ENCODE measurements at places on chromosomes 1 and 21.

- no peak for DNase-seq
Measured at GRCh38 chr1:109762821-109763645, 690 bp downstream of the EPS8L3 start.

- DNase-seq: no peak
Measured at GRCh38 chr1:200179781-200180160, 152.3 kb downstream of the NR5A2 start.

DNA sequence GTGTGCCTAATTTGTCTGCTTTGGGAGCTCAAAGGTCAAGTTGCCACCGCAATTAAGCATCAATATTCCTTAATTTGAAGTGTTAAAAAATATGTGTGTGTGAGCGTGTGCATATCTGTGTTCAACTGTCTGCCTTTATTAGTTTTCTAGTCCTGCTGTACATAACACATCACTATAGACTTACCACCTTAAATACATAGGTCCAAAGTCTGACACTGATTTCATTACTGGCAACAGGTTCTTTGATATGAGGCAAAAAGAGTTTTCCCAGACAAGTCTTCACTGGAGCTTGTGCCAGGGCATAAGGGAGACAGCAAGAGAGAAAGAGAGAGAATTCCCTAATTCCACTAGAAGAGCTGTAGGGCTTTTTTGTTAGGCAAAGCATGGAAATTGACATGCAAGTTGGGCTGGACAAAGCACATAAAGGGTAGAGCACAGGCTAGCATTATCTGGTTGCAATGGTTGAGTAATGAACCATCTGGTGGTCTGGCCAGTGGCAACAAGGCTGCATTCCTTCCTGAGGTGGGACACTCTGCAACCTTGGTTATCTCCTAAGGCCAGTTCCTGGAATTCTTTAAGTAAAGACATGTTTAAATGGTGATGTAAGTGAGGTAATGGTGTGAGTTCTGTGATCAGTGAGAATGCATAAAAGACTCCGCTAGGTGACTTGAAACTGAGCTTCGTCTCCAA, 457.2 kb upstream of the ADAMTS5 start:
- no peak for DNase-seq

DNA sequence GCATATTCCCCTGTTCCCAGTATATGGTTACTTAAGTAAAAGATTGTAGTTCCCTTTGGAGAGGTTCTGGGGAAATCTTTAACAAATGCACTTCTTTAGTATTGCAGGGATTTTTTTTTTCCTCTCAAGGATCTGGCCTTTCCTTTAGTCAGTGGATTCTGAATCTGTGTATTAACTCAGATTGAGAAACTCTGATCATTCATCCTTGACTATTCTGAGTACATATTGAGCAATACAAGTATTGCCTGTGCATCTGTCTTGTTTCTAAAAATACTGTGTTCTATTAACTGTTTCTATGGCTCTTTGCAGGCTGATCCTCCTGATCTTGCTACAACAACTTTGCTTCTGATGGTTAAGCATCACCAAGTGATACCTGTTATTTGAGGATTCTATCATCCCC, 67.8 kb upstream of the FGGY start:
- no peak for DNase-seq

GRCh38 chr1:193437785-193438184, 251.4 kb upstream of the B3GALT2 start:
- no peak for DNase-seq

DNA sequence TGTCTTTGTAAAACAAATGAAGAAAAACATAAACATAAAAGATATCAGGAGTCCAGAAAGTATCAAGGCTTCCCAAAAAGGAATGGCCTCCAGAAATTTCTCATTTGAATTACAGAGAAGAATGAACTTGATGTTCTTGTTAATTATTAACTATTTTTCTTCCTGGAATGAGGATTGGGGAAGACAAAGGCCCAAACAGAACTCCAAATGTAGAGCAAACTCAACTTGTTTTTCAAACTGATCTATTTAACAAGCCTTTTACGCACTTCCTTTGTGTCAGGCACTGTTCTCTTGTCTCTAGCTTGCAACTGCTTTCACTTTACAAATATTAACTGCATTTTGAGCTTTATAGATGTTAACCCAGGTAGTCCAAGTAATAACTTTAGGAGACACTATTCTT, 45.5 kb downstream of the LAMC2 start:
- DNase-seq: no peak

GRCh38 chr1:151005729-151006319, 878 bp downstream of the MINDY1 start:
- DNase-seq: no peak

GRCh38 chr21:14318578-14318977, 64.4 kb downstream of the HSPA13 start:
- DNase-seq: no peak

- DNase-seq: no peak
Measured at GRCh38 chr21:36881228-36881627, 85.2 kb downstream of the HLCS start.

DNA sequence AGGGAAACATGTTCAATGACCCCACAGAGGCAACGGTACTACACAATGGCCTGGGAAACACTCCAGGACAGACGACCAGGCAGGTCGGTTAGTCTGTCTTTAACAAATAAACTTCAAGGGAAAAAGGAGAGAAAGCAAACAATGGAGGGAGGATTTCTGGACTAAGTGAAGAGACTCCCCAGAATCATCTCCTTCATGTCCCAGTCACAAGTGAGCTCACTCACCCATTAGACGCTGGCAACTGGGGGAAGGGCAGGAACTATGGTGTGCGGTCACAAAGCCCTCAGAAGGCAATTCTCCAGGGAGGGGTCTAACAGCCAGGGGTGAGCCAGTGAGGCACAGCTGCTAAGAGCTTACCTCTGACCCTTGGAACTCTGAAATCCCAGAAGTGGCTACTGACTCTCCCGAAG, 55.7 kb upstream of the NADK start:
- no peak for DNase-seq

- DNase-seq: no peak
Measured at GRCh38 chr1:49050041-49050440, 273.4 kb upstream of the BEND5 start.

- no peak for DNase-seq
Measured at GRCh38 chr1:59150577-59151386, 146.1 kb upstream of the FGGY start.

- DNase-seq: no peak
Measured at GRCh38 chr1:178126261-178126660, 32.4 kb downstream of the RASAL2 start.

DNA sequence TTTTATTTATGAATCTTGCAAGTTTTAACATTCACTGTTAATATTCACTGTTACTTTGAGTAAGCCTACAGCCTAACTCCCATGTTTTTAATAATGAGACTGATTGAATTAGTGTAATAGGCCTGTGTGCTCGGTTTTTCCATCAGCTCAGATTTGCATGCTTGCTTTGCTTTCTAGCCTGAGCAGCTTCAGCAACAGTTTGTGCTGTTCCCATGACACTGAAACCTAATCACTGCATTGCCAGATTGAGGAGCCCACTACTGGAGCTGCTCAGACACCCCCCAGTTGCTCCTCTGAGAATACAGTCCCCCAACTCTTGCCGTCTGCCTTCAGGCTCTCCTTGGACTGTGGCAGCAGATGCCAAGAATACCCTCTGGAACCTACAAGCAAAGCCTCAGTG, 695.4 kb downstream of the BRINP3 start:
- DNase-seq: no peak

GRCh38 chr1:156693848-156694689, 11.3 kb downstream of the CRABP2 start:
- DNase-seq: no peak

GRCh38 chr21:46021978-46022544, 40.5 kb downstream of the COL6A1 start:
- no peak for DNase-seq

DNA sequence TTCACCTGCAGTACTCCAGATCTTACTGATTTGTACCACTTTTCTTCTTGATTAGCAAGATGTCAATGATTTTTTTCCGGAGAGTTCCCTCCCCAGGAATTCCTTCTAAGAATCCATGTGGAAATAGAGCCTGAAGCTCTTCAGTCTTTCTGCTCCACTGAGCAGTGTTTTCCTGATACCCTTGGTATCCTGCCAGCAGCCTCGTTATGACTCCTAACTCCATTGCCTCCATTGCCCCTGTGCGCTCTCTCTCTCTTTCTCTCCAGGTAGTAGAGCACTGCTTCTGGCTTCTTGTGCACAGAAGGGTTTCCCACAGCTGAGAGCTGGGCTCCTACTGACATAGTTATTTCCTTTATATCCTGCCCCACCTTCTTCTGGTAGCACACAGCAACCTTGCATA, 12.2 kb downstream of the UBE2U start:
- DNase-seq: no peak

- no peak for DNase-seq
Measured at GRCh38 chr1:110787328-110788071, 85.4 kb upstream of the CD53 start.

Measured in NCI-H1048 (cell line).